ENCODE measurements at places on chromosomes 16 and 17.

- no peak for DNase-seq
Observed at GRCh38 chr17:1108478-1108764, 71.4 kb downstream of the ABR start.

DNA sequence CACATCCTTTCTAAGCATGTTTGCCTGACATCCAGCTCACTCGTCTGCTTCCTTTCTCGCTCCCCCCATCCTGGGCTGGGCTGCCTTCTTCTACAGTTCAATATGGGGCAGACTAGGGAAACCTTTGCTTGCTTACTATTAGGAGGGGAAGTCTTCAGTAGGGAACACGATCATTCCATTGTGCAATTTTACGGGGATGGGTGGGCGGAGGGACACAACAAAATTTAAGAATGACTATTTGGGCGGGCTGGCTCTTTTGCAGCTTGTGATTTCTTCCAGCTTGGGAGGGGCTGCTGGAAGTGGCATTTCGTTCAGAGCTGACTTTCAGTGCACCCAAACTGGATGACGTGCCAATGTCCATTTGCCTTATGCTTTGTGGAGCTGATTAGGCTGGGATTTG lies 25.4 kb downstream of the PCTP start:
- DNase-seq = no peak

GRCh38 chr16:67518676-67519075 lies 10.0 kb upstream of the RIPOR1 start:
- DNase-seq = no peak

DNA sequence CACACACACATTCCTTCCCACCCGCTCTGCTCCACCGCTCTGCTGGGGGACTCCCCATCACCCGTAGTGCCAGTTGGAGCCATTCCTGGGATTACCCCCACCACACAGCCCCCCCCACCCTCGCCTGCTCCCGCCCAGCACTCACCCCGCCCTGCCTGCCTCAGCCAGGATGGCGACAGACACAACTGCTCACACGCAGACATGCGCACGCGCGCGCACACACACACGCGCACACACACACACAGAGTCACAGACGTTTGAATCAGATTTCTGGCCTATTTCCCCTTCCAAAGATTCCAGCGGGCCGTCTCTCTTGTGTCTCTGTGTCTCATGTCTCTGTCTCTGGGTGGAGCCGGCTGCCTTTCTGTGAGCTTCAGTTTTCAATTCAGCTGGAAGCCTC lies 4.4 kb downstream of the CACNA1G start:
- DNase-seq = no peak

DNA sequence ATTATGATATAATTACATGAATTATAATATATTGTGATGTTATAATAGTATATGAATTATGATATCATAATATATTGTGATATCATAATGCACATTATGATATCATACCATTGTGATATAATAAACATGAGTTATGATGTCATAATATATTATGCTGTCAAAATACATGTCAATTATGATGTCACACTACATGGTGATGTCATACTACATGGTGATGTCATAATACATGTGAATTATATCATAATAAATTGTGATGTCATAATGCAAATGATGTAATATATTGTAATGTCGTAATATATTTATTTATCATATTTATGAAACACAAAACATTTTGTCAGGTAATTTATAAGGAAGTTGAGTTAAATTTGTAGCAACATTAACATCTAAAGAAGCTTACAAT lies 1950.1 kb downstream of the TP53TG3F start:
- no peak for DNase-seq

- no peak for DNase-seq
Observed at GRCh38 chr16:3792472-3793012, 75.2 kb upstream of the TRAP1 start.

DNA sequence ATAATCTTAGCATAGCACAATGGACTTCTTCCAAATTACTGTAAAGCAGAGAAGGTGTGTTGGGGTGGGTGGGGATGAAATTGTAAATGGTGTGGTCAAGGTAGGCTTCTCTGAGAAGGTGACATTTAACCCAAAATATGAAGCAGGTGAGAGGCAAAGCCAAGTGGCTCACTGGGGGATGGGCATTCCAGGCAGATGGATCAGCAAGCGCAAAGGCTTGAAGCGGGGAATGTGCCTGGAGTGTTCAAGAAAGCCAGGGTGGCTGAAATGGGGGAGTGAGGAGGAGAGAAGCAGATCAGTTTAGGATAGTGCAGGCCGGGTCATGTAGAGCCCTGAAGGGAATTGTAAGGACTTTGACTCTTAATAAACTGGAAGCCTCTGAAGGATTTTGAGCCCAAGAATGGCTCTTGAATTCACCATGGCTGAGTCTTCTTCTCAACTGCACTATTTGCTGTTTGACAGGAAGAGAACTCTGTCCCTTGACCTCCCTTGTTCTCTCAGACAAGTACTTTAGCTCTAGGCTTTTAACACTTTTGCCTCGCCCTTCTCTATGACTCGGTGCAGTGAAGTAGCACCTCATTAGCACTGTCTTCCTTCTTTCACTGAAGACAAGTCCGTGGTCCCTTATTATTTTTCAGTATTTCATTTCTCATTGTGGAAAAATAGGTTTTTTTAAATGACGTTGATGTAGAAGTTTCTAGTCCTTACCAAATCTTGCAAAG lies 14.7 kb downstream of the CACNG3 start:
- no peak for DNase-seq

GRCh38 chr17:48735062-48735351 lies 6.5 kb upstream of the HOXB13 start:
- DNase-seq = no peak

DNA sequence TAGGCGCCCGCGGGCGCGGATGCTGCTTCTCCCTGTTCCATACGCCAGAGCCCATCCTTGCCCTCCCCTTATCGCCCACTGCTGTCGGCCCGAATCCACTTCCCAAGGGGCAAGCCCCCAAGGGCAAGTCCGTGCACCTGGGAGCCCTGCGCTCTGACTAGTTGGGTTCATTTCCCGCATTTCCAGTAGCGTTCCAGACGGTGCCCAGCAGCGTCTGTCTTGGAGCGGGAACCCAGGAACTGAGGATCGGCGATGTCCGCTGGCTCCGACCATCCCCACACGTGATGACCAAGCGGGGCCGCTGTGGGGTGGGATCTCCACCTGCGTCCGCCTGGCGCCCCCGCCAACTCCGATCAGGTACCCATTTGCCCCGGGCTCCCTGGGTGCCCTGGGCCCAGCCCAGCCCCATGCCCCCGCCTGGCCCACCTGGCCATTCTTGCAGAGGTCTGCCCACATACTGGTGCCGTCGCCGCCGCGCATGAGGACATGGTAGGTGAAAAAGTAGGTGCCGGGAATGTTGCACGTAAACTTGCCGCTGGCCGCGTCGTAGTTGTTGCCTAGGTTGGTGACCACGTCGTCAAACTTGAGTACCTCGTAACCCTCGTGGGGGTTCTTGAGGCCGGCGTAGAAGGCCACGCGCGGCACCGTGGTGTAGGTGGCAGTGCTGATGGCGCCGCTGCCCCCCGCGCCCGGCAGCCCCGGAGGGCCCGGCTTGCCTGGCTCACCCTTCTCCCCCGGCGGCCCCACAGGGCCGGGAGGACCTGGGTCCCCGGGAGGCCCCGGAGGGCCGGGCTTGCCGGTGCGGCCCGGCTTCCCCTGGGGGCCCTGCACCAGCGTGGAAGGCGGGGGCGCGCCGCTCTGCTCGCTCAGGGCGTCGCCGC lies 837 bp downstream of the C1QL1 start:
- DNase-seq = no peak

- DNase-seq = no peak
Observed at GRCh38 chr17:78355701-78356100, 4.2 kb downstream of the SOCS3 start.

GRCh38 chr16:15708096-15708495 lies 58.1 kb downstream of the NDE1 start:
- DNase-seq = no peak

GRCh38 chr16:83248735-83249463 lies 558.9 kb upstream of the HSBP1 start:
- no peak for DNase-seq

- DNase-seq = no peak
Observed at GRCh38 chr17:47254403-47254943, 846 bp downstream of the ITGB3 start.

GRCh38 chr17:6261466-6261865 lies 173.5 kb downstream of the AIPL1 start:
- DNase-seq = no peak

DNA sequence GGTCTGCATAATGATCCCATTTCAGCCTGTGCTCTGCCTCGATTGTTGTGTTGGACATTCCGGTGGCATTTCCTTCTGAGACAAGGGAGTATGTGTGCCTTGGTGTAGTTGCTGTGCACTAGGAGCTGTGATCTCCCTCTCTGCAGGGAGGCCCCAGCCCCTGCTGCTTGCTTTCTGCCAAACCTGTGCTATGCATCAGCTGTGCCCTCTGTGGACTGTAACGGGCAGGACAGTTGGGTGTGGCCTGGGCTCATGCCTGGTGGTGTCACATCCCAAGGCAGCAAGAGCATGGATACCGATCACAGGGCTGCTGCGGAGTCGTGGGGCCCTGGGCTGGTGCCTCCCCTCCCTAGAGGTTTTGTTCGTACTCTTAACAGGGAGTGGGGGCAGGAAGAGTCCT lies 3.8 kb upstream of the JPT2 start:
- no peak for DNase-seq

DNA sequence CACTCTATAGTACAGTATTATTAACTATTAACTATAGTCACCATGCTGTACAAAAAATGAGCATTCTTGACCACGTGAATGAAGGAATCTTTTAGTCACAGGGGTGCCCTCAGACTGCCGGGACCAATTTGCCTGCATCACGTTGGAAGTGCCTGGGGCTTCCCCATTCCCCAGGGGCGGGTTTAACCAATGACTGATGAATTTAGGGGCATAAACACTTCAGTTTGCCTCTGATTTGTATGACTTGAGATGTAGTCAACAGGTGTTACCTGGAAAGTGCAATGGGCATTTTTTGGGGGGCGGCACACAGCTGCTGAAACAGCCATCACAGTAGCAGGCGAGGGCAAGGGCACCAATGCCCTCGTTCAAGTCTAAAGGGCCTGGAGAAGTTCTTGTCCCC lies 8.7 kb upstream of the PYY start:
- no peak for DNase-seq

DNA sequence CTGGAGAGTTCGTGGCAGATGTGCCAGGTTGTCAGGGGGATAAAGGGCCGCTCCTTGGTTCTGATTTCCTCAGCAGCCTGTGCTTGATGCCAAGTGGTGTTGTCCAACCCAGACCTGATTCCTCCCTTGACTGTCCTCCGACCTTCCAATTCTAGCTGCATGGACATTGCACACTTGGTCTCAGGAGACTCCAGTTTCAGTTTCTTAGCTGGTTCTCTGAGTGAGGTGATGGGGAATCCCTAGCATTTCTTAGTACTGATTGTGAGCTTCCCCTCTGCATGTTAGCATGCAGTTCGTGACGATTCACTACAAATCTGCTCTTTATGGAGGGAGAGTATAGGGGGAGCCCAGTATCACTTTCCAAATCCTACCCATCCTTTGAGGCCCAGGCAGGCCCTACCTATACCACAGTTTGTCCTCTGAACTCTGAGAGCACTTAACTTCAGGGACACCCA lies 12.4 kb upstream of the CCR7 start:
- DNase-seq = no peak

- DNase-seq = no peak
Observed at GRCh38 chr16:83856792-83857191, 42.1 kb upstream of the MLYCD start.

GRCh38 chr17:35978346-35978745 lies 3.0 kb downstream of the CCL16 start:
- DNase-seq = no peak

- no peak for DNase-seq
Observed at GRCh38 chr16:27066668-27067537, at the start of gene C16orf82. Gene C16orf82 (plus strand): TSS chr16:27066927.

DNA sequence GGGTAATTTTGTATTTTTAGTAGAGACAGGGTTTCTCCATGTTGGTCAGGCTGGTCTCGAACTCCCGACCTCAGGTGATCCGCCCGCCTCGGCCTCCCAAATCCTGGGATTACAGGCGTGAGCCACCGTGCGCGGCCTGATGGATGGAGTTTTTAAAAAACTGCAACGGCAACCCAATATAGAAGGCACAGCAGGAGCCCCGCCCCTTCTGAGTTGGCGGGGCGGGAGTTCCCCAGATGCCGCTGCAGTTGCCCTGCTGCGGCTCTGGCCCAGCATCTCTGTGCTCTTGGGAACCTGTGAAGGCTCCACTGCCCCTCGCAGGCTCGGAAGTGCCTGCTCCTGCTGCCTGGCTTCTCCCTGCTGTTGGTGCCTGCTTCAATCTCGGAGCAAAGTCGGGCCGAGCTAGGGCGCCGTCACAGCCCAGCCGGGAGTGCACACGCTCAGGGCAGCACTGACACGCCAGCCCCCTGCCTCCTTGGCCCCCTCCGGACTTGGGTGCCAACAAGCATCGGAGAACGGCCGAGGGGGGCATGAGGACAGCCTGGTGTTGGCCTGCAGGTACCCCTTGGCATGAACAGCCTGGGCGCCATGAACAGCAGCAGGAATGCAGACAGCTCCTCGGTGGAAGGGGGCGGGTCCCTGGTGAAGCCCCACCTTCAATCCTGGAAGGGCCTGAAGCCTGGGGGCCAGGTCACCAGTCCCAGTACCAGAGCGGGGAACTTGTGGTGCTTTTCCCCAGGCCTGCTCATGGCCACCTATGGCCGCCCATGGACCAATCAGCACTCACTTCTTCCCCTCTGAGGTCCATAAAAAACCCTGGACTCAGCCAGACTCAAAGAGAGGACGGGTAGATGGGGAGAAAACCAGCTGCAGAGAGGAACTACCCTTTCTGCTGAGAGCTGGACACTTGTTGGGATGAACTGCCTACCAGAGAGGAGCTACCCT lies 2.3 kb upstream of the NT5M start:
- DNase-seq = peak; percentile 55

- DNase-seq = no peak
Observed at GRCh38 chr17:33901085-33901484, 354.0 kb upstream of the CCL2 start.

DNA sequence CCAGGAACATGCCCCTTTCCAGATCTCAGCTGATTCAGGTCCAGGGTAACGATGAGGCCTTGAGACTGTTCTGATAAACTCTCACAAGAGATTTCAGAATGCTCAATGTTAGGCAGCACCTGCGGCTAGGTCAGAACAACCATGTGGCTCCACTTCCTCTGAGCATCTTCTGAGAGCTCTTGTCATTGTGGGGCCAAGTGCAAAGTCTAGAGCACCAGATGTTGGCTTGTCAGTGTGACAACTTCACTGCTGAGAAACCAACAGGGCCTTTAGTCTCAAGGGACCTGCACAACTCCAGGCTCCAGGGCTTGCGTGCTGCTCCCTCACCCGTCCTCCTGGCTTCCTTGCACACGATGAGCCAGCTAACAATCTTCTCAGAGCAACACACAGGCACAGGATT lies 29.0 kb downstream of the FCSK start:
- DNase-seq = no peak

Measured in activated CD4-positive, alpha-beta T cell treated with anti-CD3 and anti-CD28 coated beads, Interleukin-2, amount 50 U/mL, for 4 hours (primary cell).